SJSA1 (cell line): ENCODE measurements at places on chromosomes 11 and 22.

GRCh38 chr22:42273855-42274451 is 3.5 kb upstream of the TCF20 start:
- DNase-seq: no peak

DNA sequence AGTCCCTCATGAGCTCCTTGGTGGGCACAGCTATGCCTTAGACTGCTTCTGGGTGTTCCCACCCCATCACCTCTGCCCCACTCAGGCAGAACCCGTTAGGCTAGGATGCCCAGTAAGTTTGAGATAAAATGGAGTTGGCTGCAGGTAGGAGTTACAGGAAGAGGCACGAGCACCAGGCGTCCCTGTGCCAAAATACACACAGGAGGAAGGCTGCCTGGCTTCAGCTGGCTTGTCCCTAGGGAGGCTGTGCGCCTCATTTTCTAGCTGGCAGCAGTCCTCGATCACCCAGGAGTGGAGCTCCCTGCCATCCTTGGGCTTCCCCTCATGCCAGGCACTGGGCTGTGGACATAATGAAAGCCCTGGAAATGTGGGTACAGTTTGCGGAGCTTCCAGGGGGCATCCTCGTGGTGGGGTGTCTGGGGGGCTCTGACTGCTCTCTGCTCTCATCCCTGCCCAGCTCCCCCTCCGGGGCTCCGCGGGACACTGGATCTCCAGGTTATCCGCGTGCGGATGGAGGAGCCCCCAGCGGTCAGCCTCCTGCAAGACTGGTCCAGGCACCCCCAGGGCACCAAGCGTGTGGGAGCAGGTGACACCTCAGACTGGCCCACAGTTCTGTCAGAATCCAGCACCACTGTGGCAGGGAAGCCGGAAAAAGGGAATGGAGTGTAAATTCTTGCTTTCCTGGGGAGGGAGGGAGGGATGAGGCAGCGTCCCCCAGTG is 12.3 kb upstream of the MARK2 start:
- DNase-seq: no peak

DNA sequence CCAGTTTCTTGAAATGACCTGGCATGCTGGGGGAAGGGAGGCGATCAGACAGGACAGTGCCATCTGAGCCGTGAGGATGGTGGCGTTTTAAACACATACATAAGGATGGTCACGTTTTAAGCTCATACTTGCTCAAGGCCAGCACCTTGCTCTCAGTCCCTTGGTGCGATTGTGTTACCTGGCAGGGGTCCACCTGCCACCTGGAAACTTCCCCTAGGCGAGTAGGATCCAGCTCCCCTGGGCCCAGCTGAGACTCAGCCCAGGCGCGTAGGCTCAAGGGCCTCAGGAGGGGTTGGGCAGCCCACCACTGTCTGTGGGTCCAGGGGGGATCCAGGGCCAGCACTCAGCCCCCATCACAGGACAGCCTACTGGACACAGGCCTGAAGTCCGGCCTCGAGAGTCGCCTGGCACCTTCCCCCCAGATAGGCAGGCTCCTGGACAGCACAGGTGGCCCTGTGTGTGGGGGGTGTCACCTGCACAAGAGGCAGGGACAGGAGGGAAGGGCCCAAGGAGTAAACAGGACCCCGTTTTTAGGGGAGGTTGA is 185.8 kb downstream of the BRD1 start:
- DNase-seq: no peak

- DNase-seq: no peak
Measured at GRCh38 chr11:74090701-74091100, 80.1 kb downstream of the C2CD3 start.

- no peak for DNase-seq
Measured at GRCh38 chr22:29710193-29710592, 9.6 kb upstream of the CABP7 start.

- no peak for DNase-seq
Measured at GRCh38 chr11:14318581-14318981, 40.4 kb downstream of the RRAS2 start.

GRCh38 chr22:33194529-33195077 is 136.4 kb upstream of the SYN3 start:
- no peak for DNase-seq

GRCh38 chr22:32692371-32692770 is 109.1 kb upstream of the TIMP3 start:
- DNase-seq: no peak

DNA sequence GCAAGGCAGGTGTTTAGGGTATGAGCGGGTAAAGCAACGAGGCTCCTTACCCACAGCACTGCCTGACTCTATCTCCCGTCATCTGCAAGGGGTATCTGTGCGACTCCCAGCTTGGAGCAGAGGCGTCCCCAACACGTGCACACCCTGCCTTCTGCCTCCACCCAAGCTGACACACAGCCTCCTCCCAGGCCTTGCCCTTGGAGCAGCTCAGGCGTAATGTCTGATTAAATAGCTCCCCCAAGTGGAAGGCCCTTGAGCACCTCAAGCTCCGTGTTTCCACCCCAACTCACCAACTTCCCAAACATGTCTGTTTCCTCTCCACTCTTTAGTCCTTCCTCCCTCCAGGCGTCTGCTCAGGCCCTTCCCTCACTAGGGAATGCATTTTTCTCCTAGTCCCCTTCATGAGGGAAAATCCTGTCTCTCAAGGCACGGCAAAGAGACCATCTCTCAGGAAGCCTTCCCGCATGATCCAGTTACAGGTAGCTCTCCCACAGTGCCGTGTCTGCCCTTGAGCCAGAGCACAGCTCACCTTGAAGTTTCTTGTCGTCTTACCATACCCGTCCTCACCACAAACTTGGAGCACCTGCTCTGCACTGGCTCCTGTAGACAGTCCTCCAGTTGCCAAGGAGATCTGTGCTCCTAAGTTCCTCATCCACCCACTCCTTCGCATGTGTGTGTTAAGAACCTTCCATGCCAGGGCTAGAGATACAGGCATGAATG is 15.8 kb downstream of the CYB5R2 start:
- DNase-seq: peak; percentile 48

DNA sequence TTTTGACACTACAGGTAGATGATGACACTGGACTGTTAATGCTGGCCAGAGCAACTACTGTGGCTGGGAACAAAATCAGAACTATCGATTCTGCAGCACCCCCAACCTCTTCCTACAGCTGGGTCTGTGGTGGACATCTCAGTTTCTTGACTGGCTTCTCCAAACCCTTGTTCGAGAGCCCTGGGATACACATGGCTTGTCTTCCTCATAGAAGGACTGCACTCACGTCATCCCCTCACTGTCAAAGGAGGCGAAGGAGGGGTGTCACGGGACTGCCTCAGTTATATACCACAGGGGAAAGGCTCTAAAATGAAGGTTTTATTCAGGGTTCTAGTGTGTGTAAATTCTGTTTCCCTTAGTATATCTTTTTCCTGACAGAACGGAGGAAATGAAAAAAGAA is 44.9 kb downstream of the PITPNB start:
- DNase-seq: no peak

- DNase-seq: peak; percentile 58
Measured at GRCh38 chr11:96259134-96259830, 83.7 kb downstream of the MAML2 start.

GRCh38 chr22:29312218-29313125 is 3.0 kb downstream of the RASL10A start:
- DNase-seq: peak; percentile 37

- DNase-seq: no peak
Measured at GRCh38 chr11:92702037-92702804, 267.2 kb upstream of the MTNR1B start.

- no peak for DNase-seq
Measured at GRCh38 chr11:79017811-79018210, 423.0 kb downstream of the TENM4 start.
